ENCODE measurements at places on chromosomes 4 and X. TPM values are rescaled to one million over a fixed set of nuclear protein-coding genes. Genes with fewer than 3 reads are reported as not detected.

GRCh38 chr4:100240008-100240407 is 49.7 kb upstream of the DDIT4L start:
- DNase-seq = no peak

The YY2 gene
- total RNA-seq = 1.9 TPM

The PLXNB3 gene
- total RNA-seq = 65.3 TPM

DNA sequence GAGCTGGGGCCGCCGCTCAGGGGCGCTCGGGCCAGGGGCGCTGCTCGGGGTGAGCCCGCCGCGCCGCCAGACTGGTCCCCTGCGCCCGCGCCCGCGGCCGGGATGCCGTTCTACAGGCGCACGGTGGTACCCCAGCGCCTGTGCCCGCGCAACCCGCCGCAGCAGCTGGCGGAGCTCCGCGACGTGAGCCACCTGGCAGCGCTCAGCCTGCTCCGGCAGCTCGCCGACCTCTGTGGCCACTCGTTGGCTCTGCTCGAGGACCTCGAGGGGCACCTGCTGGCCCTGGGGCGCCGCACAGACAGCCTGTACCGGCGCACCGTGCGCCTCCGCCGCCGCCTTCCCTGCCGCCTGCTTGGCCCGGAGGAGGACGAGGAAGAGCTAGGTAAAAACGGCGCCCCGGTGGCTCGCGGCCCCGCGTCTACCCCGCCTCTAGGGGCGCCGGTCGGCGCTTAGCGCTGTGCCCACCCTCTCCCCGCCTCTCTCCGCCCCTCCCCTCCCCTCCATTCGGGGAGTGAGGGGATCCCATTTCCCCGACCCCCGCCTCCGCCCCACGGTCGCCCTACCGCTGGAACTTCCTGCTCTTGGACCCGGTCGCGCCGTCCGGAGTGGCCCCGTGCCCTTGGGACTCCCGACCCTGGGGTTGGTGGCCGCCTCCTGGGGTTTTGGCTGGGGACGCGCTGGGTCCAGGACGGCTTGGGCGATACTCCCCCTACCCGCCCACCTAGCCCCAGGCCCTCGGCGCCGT is 513 bp downstream of the NHSL2 start:
- DNase-seq = no peak

DNA sequence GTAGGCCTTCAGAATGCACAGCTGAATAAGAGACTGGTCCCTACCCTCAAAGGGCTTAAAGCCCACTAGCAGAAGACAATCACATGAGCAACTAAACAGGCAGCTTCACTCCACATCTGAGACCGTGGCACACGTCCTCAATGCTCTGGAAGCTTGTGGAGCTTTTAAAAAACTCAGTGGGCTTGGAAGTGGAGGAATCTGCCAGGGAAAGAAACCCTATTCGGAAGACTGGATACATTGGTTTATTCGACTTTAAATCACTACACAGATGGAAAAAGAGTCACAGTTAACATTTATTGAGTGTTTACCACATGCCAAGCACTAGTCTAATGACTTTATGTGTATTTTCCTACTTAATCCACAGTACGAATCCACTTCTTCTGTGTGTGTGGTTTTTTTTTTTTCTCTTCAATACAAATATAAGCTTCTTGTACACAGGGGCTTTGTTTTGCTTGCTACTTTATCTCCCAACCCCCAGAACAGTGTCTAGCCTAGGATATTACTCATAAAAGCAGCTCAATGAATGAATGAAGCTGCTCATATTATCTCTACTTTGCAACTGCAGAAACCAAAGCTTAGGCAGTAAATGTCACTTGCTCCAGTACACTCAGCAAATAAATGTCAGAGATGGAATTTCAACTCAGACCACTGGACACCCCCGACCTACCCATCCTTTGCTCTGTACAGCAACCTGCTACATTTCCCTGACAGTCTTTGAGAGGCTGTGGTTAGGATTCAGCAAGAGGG is 137.7 kb downstream of the LDB2 start:
- no peak for DNase-seq

GRCh38 chr4:39043058-39043860 is 11.1 kb upstream of the TMEM156 start:
- DNase-seq = no peak

The FAM236A gene
- not detected for total RNA-seq

DNA sequence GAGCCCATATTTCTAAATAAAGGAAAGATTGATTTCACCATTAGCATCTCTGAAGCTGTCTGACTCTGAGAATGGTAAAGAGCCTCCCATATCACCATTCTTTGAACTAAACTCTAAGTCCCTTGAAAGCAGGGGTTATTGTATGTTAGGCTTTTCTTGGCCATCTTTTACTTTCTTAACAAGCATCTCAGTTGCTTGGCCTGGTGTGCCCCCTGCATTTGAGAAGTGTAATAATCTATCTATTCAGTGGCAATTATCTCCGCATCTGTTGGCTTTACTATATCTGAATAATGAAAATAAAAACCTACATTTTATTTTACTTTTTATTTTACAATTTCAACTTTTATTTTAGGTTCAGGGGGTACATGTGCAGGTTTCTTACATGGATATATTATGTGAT is 128.3 kb upstream of the ARMCX2 start:
- DNase-seq = no peak

DNA sequence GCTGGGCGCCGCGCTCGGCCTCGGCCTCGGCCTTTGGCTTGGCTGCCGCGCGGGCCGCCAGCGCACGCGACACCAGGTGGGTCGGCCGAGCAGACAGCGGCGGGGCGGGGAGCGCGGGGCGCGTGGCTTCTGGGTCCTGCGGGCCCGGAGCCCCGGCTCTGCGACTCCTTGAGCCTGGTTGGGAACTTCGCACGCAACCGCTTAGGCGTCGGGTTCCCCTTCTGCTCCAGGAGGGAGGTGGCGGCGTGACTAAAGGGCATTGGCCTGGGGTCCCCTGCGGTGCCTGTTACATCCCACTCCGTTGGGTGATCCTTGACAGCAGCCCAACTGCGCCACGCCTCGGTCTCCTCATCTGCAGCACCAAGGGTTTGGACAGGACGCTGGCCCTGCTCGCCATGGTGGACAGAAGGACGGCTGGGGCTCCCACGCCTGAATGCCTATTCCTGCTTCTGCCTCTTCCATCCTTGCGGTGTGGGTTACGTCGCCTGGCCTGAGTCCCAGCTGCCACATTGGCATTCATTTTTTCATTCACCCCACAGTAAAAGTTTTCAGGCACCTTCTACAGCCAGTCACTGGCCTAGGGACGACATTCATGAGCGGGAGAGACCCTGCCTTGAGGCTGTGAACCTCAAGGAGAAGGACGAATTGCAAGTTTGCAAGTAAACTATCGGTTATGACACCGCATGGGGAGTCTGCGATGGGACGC is 631 bp downstream of the EVC start:
- no peak for DNase-seq

Data from mucosa of gallbladder (tissue), 1 donor.